Lower lobe of right lung (tissue), 2 donors: ENCODE measurements at places on chromosomes 7 and 10. TPM values are rescaled to one million over a fixed set of nuclear protein-coding genes. Genes with fewer than 3 reads are reported as not detected.

DNA sequence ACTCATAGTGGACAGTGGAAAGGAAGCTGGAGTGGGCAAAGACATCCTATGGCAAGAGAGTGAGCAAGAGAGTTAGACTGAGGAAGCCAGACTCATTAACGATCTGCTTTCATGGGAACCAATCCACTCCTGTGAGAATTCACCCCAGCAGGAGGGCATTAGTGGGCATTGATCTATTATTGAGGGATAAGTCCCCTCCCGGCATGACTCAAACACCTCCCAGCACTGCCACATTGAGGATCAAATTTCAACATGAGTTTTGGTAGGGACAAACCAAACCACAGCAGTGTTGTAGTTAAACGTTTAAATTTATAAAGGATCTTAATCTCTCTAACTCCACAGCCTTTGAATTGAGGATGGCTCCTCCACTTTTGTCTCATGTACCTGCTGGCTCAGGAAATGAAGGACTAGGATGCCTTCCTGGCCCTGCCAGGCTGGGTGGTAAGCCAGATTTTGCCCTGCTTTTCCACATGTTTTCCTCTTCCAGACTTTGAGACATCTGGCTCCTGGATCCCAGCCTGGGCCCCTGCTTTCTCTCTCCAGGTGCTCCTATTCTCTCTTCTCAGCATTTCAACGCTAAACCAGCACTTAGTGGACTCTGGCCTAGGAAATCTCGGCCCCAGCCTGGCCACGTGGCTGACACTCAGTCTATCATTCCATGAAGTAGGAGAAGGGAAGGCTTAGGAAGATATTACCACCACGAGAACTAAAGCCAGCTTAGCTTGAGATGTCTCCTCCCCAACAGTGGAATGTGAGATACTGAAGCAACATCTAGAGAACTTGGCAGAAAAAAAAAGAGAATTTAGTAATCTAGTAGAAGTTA is 96.5 kb upstream of the PIP4K2A start:
- DNase-seq: no peak

DNA sequence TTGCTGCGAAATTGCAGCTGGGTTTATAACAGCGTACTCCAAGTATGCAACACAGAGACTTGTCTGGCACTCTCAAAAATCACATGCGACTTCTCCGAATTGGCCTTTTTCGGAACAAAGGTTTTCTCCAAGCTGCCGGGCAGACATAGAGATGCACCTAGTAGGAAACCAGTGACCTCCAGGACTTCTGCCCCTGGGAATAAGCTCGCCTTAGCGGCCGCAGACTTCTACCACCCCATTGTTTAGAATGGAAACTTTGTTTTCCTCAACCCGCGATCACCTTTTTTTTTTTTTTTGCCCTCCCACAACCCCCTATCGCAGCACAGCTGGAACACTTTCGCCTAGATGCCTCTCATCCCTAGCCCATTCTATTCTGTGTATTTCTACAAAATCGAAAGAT is 4.9 kb upstream of the HOXA10 start:
- DNase-seq: no peak

Gene LRRC4
- total RNA-seq: 12.8 TPM

DNA sequence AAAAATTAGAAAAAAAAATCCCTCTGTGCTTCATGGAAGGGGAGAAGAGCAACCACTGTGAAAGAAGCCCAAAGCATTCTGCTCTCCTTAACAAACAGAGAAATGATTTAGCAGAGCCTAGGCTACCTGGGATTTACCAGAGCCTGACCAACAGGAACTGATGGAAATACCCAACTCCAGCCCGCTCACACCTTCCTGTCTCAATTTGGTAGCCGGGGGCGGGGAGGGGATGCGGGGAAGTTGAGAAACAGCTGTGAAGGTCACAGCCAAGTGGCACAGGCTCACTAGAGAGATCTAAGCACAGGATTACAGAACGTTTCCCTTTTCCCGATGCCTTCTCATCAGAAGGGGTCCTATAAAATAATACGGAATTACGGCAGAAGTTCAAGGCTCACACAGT is 17.6 kb downstream of the RSU1 start:
- DNase-seq: no peak

DNA sequence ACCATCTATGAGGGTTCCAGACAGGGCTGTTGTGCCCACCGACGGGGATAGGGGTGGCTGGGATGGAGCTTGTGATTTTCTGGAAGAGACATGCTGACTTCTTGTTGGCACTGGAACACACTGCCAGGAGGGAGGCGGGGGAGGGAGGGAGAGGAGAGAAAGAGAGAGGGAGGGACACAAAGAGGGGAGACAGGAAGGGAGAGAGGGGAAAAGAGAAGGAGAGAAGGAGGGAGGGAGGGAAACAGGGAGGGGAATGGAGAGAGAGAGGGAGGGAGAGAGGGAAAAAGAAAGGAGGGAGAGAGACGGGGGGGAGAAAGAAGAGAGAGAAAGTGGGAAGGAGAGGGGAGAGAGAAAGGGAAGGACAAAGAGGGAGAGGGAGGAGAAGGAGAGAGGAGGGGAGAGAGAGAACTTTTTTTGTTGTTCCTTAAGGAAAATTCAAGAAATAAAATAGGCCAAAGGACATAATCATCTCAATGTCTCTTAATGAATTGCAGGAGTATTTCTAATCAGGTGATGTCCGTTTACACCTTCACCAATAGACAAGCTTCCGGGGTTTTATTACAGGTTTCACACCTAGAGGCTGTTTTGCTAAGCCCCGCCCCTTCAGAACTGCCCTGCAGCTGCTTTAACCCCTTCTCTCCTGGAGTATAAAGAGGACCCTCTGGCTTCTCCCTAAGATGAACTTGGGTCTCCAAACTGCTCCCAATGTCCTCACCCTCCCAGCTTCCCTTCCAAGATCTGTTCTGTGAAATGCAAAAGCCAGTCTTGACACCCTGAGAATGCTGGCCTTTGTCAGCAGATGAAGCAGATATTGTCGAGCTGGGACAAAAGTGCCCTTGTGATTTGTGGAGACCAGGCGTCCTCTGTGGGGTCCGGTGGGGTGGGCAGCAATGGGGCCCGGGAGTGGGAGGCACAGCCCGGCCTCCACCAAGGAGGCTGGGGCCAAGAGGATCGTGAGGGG is 82.0 kb upstream of the GTF2IRD1 start:
- no peak for DNase-seq
